HT1080 (cell line): ENCODE measurements at places on chromosomes 12 and 14. TPM values are rescaled to one million over a fixed set of nuclear protein-coding genes. Genes with fewer than 3 reads are reported as not detected.

The DCP1B gene
- 13.0 and 15.9 TPM in 2 replicates for total RNA-seq

The CCDC196 gene
- not detected in 2 replicates for total RNA-seq

The ADAM21 gene
- total RNA-seq, result 0.87 and 1.3 TPM in 2 replicates

The PIWIL1 gene
- not detected in 2 replicates for total RNA-seq
